ENCODE measurements at places on chromosomes 4 and X. TPM values are rescaled to one million over a fixed set of nuclear protein-coding genes. Genes with fewer than 3 reads are reported as not detected.

- DNase-seq, result no peak
Measured at GRCh38 chrX:118510111-118510510, 14.5 kb downstream of the DOCK11 start.

DNA sequence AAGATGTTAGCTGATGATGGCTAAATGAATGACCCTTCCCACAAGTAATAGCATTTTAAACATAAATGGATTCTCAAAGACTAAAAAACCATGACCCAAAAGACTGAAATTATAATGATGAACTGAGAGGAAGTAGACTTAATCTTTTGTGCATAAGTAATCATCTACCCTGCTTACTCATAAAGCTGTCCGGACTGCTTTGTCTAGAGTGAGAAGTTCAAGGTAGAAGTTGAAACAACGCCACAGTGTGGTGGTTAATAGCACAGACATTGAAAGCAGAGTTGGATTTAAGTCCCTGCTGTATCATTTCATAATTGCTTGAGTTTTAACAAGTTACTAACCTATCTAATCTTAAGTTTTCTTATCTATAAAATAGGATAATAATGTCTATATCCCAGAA is 346.6 kb downstream of the CENPC start:
- no peak for DNase-seq

DNA sequence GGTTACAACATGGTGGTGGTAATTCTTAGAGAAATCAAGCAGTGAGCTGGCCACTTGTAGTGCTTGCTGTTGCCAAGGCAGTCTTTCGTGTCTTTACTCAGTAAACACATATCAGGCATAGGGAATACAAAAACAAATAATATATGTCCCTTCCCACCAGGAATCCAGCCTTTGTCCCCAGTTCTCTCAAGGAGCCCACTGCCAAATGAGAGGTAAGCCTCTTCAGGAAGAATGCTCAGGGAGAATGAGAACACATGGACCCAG is 421 bp upstream of the PLAC1 start:
- no peak for DNase-seq

DNA sequence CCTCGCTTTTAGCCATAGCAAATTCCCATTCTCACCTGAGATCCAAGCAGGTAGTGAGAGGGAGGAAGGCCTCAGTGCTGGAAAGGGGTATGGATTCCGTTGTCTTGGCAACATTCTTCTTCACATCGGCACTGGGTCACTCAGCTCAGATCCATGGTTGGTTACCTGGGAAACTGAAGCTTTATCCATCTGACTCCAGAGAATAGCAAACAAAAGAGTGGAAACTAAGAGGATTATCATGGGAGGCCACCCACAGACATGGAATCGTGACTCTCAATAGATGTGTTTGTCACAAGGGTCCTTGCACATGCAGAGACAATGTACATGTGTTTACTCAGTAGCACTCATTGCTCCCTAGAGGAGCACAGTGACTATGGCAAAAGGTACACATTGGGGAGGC is 81.0 kb downstream of the MAGED4 start:
- DNase-seq, result no peak

Gene GPR173
- total RNA-seq, result 0.67 TPM

- no peak for DNase-seq
Measured at GRCh38 chr4:76155979-76156378, 7.8 kb upstream of the NUP54 start.

Gene VSIG1
- total RNA-seq, result 0.38 TPM

DNA sequence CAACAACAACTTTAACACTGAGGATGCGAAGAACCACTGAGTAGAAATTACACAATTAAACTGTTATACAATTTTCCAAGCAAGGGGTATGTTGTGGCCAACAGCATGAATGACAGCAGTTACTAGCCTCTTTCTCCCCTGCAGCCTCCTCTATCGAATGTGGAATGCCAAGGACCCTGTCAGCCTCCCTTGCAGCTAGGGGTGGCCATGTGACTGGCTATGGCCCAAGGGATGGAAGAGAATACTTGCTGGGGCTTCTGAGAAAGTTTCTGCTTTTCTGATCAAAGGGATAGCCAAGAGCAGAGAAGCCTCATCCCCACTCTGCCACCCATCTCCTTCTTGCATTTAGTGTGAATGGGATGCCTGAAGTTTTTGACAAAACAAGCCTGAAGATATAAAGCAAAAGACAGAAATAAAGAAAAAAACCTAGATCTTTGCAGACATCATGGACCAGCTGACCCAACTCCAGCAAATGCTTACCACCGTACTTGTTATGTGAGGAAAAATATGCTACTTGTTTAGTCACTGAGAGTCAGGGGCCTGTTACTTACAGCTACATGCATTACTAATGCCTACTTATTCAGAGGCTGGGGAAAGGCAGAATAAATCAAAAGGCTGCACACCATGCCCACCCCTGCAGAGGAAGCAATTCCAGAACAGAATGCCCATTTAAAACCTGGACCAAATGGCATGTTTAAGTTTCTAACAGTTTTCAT is 32.0 kb downstream of the DCTD start:
- DNase-seq, result no peak

GRCh38 chrX:67568769-67569168 is 24.9 kb downstream of the AR start:
- no peak for DNase-seq

Gene SLC9A7
- 0.35 TPM for total RNA-seq

DNA sequence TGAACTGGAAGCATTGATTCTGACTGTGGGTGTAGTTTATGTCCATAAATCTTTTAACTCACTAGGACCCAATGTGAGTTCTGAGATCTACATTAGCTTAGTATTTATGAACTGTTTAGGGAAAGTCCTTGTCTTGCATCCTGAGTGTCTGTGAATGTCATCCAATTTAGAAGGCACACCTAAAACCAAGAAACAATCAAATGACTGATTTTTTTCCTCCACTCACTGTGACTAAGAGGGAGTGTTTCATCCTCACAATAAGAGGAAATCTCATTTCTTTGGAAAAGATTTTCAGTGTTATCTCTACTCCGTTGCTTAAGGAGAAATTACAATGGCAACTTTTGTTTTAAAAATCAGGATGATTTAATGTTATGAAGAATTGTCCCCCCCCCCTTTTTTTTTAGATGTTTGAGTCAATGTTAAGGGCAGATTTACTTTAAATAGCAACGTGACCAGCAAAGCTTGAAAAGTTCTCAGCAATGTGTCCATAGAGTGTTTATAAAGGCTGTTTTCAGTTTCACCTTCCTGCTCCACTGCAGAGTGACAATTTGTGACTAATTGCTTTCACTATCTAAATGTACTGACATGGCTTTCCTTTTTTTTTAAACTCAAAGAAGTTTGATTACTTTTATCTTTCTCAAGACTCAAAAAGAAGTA is 173.0 kb downstream of the SPCS3 start:
- DNase-seq, result no peak

DNA sequence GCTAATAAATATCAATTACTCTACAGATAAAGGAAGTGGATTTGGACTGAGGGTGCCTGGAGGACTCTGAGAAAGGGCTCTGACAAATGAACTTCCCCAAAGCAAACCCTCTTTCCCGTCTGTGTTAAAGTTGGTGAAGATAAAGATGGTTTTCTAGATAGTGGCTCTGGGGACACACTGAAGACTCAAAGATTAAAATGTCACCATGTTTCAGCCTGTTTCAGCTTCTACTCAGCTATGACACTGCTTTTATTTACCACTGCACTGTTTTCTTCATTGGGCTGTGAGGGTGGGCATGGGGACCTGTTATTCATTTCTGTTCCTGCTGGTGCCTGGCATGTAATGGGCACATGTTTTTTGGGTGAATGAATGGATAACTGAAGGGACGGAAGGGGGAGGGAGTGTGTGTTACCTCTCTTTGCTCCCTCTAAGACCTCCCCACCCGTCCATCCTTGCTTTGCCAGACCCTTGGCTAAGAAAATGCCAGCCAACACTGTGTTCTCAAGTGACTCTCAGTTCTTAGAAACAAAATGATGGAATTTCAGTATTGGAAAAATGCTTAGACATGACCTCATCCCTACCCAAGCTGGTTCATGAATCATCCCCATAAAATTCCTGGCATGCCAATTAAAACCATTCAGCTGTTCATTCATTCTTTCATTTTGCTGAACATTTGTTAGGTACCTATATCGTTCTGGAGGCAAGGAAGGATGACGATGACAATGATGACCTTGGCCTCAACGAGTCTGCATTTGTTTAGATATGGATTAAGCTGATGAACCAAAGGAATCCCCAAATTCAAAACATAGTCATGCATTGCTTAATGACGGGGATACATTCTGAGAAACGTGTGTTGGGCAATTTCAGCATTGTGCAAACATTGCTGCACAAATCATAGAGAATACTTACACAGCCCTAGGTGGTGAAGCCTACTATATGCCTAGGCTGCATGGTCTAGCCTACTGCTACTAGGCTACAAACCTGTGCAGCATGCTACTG is 13.4 kb upstream of the STK32B start:
- no peak for DNase-seq

- DNase-seq, result no peak
Measured at GRCh38 chrX:114500622-114501021, 83.3 kb upstream of the HTR2C start.

DNA sequence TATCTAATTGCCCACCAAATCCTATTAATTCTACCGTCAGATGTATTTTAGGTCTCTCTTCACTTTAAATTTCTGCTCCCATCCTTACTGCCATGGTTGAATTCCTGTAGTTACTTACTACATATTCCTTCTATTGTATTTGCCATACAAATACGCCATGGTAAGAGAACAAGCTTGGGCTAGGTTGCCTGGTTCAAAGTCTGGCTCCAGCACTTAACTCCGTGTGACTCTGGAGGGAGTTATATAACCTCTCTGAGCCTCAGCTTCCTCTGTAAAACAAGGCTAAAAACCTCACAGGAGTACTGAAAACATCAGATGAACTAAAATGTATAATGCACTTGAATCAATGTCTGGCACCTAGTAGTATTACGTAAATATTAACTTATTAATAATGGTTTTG is 260.3 kb upstream of the RPS6KA3 start:
- no peak for DNase-seq
